ENCODE measurements at places on chromosomes 1 and 21. TPM values are rescaled to one million over a fixed set of nuclear protein-coding genes. Genes with fewer than 3 reads are reported as not detected.

DNA sequence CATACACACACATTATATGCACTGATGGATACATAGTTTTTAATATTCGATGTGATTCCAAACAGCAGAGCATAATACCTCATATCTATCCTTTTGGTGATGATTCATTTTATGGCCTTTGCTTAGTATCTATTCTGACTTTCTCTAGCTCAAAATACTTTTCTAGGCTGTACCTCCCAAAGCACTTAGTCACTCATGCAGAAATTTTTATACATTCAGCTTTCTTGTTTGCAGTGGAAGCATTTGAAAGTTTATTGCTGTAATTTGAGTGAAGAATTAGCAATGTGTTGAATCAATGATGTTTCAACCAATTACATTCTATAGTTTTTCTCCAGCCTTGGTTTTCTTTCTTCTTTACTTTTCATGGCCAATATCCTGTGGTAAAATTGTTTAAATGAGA, 66.7 kb downstream of the LBR start:
- DNase-seq = no peak

DNA sequence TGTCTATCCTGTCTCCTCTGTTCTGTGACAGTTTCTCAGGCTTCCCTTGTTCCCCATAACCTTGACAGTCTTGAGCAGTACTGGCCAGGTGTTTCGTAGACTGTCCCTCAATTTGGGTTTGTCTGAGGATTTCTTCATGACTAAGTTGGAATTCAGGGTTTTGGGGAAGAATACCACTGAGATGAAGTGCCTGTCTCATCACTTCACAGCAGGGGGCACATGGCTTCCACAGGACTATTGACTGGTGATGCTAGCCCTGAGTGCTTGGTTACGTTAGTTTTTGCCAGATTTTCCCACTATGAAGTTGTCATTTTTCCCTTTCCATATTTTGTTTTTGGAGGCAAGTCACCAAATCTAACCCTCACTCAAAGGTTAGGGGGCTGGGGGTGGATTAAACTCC, 45.7 kb downstream of the CDCP2 start:
- DNase-seq = no peak

Gene TMEM125
- polyA plus RNA-seq = not detected

Gene CRTC2
- 49.6 TPM for polyA plus RNA-seq

- DNase-seq = no peak
Measured at GRCh38 chr1:93579891-93580290, 101.7 kb downstream of the BCAR3 start.

DNA sequence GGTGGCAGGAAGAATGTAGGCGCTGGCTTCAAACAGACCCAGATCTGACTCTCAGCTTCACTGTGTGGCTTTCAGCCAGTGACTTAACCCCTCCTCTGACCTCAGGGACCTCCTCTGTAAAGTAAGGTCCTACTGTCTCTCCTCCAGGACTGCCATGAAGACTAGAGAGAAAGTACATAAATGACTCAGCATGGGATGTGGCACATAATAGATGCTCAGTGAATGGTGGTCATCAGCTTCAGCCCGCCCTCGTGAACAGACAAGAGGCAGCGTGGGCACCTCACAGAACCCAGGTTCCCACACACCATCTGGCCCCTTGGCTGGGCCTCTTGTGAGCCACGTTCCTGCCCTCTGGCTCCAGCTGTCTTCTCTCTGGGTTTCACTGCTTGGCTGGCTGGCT, 126.0 kb downstream of the SYF2 start:
- no peak for DNase-seq
